Pulmonary artery endothelial cell (primary cell): ENCODE measurements at places on chromosomes 12 and 14.
A peak's percentile ranks its signal among the peaks of the same experiment; 100 is the strongest.

GRCh38 chr14:61065656-61066055 is 84.6 kb downstream of the SLC38A6 start:
- DNase-seq, result no peak

GRCh38 chr12:15393995-15394394 is 71.7 kb downstream of the PTPRO start:
- no peak for DNase-seq

GRCh38 chr14:71720978-71721624 is 211.1 kb upstream of the RGS6 start:
- DNase-seq, result peak; percentile 37

- DNase-seq, result no peak
Measured at GRCh38 chr14:43790681-43791080, 716.4 kb downstream of the FSCB start.

- peak; percentile 19 for DNase-seq
Measured at GRCh38 chr12:122190842-122191668, 8.1 kb downstream of the LRRC43 start.

- no peak for DNase-seq
Measured at GRCh38 chr12:69484428-69484827, 14.2 kb downstream of the FRS2 start.

GRCh38 chr12:70626180-70626579 is 11.0 kb downstream of the PTPRB start:
- DNase-seq, result no peak

- no peak for DNase-seq
Measured at GRCh38 chr12:4506870-4507269, 31.8 kb upstream of the RAD51AP1 start.

GRCh38 chr14:97977651-97978261 is 1180.6 kb downstream of the VRK1 start:
- no peak for DNase-seq

- no peak for DNase-seq
Measured at GRCh38 chr14:104549536-104550339, 29.8 kb upstream of the C14orf180 start.

- no peak for DNase-seq
Measured at GRCh38 chr14:25092258-25092740, 42.4 kb upstream of the STXBP6 start.

- DNase-seq, result no peak
Measured at GRCh38 chr14:42626986-42627385, 1020.3 kb downstream of the LRFN5 start.
